Epithelial cell of alveolus of lung (primary cell): ENCODE measurements at places on chromosomes 1 and 21. TPM values are rescaled to one million over a fixed set of nuclear protein-coding genes. Genes with fewer than 3 reads are reported as not detected.

The DDX20 gene
- total RNA-seq, result 10.7 and 19.0 TPM in 2 replicates

The RIT1 gene
- 23.8 and 27.7 TPM in 2 replicates for total RNA-seq

The LCE6A gene
- total RNA-seq, result not detected in 2 replicates

The LCE1A gene
- total RNA-seq, result not detected in 2 replicates

The ADGRB2 gene
- total RNA-seq, result 17.2 and 19.5 TPM in 2 replicates

The MEF2D gene
- total RNA-seq, result 16.9 and 40.0 TPM in 2 replicates

The CACNA1S gene
- total RNA-seq, result 0.24 TPM in 1 of 2 replicates, not detected in the other

The MAEL gene
- not detected in 2 replicates for total RNA-seq

The MEGF6 gene
- total RNA-seq, result 2.8 and 3.8 TPM in 2 replicates

The L1TD1 gene
- total RNA-seq, result 0.78 TPM in 1 of 2 replicates, not detected in the other

The RBM34 gene
- total RNA-seq, result 45.4 and 47.5 TPM in 2 replicates

The KCNC4 gene
- total RNA-seq, result 0.88 and 1.0 TPM in 2 replicates

The DBT gene
- total RNA-seq, result 3.4 and 10.9 TPM in 2 replicates

The CFAP126 gene
- not detected in 2 replicates for total RNA-seq

The LDLRAD1 gene
- total RNA-seq, result not detected in 2 replicates

The ENO1 gene
- total RNA-seq, result 1,439 and 2,475 TPM in 2 replicates

The NKAIN1 gene
- total RNA-seq, result 0.26 TPM in 1 of 2 replicates, not detected in the other

The LCE4A gene
- total RNA-seq, result not detected in 2 replicates

The HEATR1 gene
- total RNA-seq, result 12.7 and 20.8 TPM in 2 replicates

The C1orf105 gene
- not detected in 2 replicates for total RNA-seq

The SYT6 gene
- 0.72 TPM in 1 of 2 replicates, not detected in the other for total RNA-seq

The KIF26B gene
- 2.3 and 2.7 TPM in 2 replicates for total RNA-seq

The PAQR6 gene
- total RNA-seq, result 0.26 and 2.1 TPM in 2 replicates

The CFHR4 gene
- not detected in 2 replicates for total RNA-seq

The FCGR3A gene
- not detected in 2 replicates for total RNA-seq

The TAL1 gene
- total RNA-seq, result under 0.01 TPM in 1 of 2 replicates, not detected in the other
